Posterior cingulate gyrus (tissue), 11 donors: ENCODE measurements at places on chromosomes 1 and 21.

GRCh38 chr1:1309251-1310108 lies 1.1 kb downstream of the PUSL1 start:
- DNase-seq, result no peak

DNA sequence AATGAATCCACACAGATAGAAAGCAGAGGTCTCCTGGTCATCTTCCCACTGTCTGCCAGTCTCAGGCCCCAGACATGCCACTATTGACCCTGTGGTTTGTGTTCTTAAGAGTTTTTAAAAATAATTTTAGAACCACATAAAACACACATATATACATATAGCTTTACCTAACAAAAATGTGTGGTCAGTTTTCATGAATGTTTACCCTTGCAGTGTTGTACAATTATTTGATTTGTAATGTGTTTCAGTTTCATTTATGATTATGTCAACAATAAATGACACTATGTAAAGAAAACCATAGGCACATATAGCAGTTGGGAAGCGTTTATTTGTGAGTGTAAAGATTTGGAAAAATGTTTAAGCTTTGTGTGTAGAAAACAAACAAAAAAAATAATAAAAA lies 17.1 kb downstream of the CHAF1B start:
- DNase-seq, result no peak

GRCh38 chr1:168422203-168422847 lies 121.5 kb downstream of the XCL2 start:
- no peak for DNase-seq

DNA sequence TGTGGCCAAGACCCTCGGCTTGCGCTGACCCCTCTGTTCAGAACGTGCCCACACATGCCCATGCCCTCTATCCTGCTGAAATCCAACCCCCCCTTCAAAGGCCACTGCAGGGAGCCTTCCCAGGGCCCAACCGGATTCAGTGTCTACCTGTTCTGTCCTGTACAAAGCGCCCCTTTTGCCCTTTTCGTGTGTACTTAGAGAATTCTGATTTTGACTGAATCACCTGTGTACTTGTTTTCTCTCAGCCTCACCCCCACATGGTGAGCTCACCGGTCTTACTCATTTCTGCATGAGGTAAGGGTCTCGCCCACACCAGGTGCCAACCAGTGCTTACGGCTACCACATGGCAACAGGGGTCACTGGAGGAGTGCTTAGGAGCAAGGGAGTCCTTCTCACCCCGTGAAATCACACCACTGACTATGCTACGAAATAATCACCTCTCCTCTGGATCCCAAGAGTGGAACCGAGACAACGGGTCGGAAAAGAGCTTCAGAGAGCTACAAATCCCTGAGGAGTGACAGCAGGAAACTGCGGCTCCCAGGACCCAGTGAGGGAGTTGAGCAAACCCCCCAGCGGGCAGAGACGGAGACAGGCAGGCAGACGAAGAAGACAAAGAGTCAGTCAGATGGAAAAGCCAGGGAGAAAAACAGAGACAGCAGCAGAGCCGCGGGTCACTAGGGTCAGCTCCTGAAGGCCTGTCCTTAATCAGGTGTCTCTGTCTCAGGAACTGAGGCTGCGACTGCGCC lies 2.1 kb upstream of the S100A2 start:
- no peak for DNase-seq

GRCh38 chr1:203090421-203091198 lies 4.8 kb upstream of the MYOG start:
- DNase-seq, result no peak

- no peak for DNase-seq
Observed at GRCh38 chr1:17887661-17888371, 132.7 kb downstream of the ACTL8 start.

DNA sequence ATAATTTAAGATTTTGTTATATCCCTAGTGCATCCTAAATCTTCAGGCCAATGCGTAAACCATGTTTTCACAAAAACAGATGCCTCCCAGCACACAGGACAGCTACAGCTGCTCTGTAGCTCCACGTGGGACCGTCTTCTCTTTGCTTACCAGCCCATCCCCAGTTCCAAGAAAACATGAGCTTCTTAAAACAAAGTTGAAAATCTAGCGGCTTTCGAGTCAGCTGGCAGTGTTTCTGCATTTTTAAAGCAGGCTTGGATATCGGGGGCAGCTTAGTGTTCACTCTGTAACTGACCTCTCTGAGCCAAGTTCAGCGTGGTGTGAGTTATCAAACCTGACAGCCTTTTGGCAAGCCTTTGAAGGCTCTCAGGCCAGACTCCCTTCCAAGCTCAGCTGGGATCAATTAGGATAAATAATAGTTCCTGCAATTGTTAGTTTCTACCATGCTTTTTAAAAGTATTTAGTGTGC lies 881.5 kb downstream of the LTN1 start:
- no peak for DNase-seq

- peak; percentile 65 for DNase-seq
Observed at GRCh38 chr21:45410865-45411809, 6.2 kb downstream of the COL18A1 start.

DNA sequence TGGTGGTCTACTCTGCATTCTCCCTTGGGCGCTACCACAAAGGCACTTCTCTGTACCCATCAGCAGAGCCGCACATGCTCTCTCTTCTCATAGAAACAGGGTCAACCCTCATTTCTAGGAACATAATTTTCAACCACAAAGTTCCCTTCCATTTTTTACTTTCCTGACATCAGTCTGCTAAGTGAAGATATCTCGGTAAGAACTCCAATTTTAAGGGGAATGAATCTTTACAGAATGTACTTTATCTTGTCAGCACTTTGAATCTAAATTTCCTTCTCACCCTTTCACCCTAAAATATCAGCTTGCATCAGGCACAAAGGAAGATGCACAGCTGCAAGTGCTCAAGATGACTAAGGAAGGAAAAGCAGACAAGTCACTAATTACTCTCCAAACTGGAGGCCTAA lies 545.9 kb downstream of the SMYD3 start:
- DNase-seq, result no peak

- DNase-seq, result no peak
Observed at GRCh38 chr21:15051644-15052458, 12.9 kb downstream of the NRIP1 start.

- DNase-seq, result no peak
Observed at GRCh38 chr1:193114485-193115095, 7.2 kb upstream of the CDC73 start.

GRCh38 chr1:178094739-178095645 lies 1.1 kb downstream of the RASAL2 start:
- no peak for DNase-seq

GRCh38 chr1:175443332-175443731 lies 250.8 kb upstream of the KIAA0040 start:
- DNase-seq, result no peak

DNA sequence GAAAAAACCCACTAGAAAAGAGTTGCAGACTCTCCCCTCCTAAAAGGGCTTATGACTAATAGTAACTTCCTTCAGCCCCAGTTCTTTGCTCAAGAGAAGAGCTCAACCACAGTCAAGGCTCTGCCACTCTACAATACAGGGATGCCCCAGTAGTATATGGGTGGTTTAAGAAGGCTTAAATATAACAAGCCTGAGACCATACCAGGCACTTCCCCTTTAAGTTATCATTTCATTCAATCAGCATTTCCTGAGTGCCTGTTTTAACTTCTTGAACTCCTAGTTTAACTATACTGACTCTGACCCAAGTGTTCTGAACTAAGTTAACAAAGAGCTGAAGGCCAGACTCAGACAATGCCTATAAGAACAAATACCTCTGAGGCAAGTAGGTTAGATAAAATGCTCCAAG lies 19.8 kb downstream of the PRPF38A start:
- no peak for DNase-seq

GRCh38 chr21:45211661-45212060 lies 76.0 kb downstream of the POFUT2 start:
- DNase-seq, result no peak
